ENCODE measurements at places on chromosomes 4 and X. TPM values are rescaled to one million over a fixed set of nuclear protein-coding genes. Genes with fewer than 3 reads are reported as not detected.

CPE gene
- polyA plus RNA-seq, result 18.2 TPM

BMX gene
- not detected for polyA plus RNA-seq

REPS2 gene
- polyA plus RNA-seq, result 0.62 TPM

- H3K27me3 ChIP-seq, result peaks cover 4% of the 10 kb centered on the region
- no peak overlapping the region for H3K4me3 ChIP-seq
- H3K27ac ChIP-seq, result no peak overlapping the region
These were observed 90.0 kb downstream of the AWAT2 start for GRCh38 chrX:69959712-69960111.

DNA sequence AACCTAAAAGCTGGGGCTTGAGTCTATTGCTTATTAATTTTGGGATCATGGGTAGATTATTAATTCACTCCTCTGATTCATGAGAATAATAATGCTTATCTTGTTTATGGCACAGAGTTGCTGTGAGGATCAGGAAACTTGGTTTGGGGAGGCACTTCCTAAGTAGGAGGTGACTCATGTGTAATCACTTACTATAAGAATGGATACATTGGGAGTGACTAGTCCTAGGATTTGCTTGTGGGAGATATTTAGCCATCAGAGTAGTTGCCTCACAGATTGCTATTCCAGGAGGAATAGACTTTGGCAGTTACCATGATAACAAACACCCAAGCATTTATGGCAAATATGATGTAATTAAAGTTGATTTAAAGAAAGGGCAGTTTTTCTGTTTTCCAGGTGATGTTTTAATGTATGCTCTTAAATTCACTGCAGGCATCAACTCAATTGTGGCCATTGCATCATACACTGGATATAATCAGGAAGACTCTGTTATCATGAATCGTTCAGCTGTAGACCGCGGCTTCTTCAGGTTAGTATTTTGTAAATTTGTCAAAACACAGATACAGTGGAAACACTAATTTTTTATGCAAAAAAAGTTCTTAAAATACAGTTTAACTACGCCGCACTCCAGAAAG, 41.9 kb downstream of the POLR2B start:
- H3K4me1 ChIP-seq, result no peaks in the 10 kb centered on the region
- H3K27me3 ChIP-seq, result no peaks in the 10 kb centered on the region
- DNase-seq, result no peak
- peaks cover 81% of the 10 kb centered on the region for H3K36me3 ChIP-seq
- no peak overlapping the region for H3K27ac ChIP-seq

- no peaks in the 10 kb centered on the region for H3K27me3 ChIP-seq
- no peaks in the 10 kb centered on the region for H3K36me3 ChIP-seq
- peak; percentile 42 for DNase-seq
- no peaks in the 10 kb centered on the region for H3K4me1 ChIP-seq
- H3K4me3 ChIP-seq, result no peak overlapping the region
- no peak overlapping the region for H3K27ac ChIP-seq
These were observed 1295.8 kb upstream of the TENM3 start for GRCh38 chr4:180947425-180947824.

DNA sequence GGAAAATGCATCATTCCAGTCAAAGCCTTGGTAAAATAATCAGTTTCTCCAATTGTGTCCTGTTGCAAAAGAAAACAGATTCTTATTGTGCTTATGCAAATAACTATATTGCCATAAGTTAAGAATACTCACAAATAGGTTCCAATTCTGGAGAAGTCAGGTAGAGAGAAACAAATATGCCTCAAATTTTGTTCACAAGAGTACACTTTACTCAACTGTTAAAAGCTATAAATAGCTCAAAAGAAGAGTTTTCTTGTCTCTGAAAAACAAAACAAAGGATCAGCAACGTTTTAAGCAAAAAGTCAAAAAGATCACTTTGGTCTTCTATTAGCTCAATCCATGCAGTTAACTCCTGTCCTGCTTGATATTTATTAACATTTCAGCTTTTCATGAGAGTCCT, 21.9 kb downstream of the SYTL5 start:
- no peak overlapping the region for H3K4me3 ChIP-seq
- H3K36me3 ChIP-seq, result no peaks in the 10 kb centered on the region
- no peak for DNase-seq
- no peak overlapping the region for H3K27ac ChIP-seq
- H3K27me3 ChIP-seq, result no peaks in the 10 kb centered on the region

GRCh38 chr4:15013585-15013984, 11.3 kb downstream of the CPEB2 start:
- peaks cover 26% of the 10 kb centered on the region for H3K4me1 ChIP-seq
- no peak for DNase-seq
- H3K27me3 ChIP-seq, result no peaks in the 10 kb centered on the region
- H3K27ac ChIP-seq, result no peak overlapping the region
- peaks cover 34% of the 10 kb centered on the region for H3K36me3 ChIP-seq
